Bronchus fibroblast of lung (primary cell): ENCODE measurements at places on chromosomes 16 and 17. TPM values are rescaled to one million over a fixed set of nuclear protein-coding genes. Genes with fewer than 3 reads are reported as not detected.

The MTSS2 gene
- total RNA-seq, result 75.5 and 76.1 TPM in 2 replicates

The KCNH4 gene
- under 0.01 TPM in 1 of 2 replicates, not detected in the other for total RNA-seq

The KRTAP2-1 gene
- not detected in 2 replicates for total RNA-seq

The KRTAP4-11 gene
- total RNA-seq, result not detected in 2 replicates

The PCGF2 gene
- 2.9 and 3.6 TPM in 2 replicates for total RNA-seq

The MMP15 gene
- total RNA-seq, result 2.2 TPM in 2 replicates

The IL32 gene
- 24.1 and 25.2 TPM in 2 replicates for total RNA-seq

The CDH15 gene
- 0.30 TPM in 1 of 2 replicates, not detected in the other for total RNA-seq

The SAT2 gene
- 34.1 and 35.5 TPM in 2 replicates for total RNA-seq

The CDH1 gene
- total RNA-seq, result 0.15 and 0.34 TPM in 2 replicates

The KRT27 gene
- total RNA-seq, result not detected in 2 replicates

The TSR1 gene
- total RNA-seq, result 57.4 and 60.2 TPM in 2 replicates

The PHOSPHO1 gene
- 0.34 and 1.3 TPM in 2 replicates for total RNA-seq

The JPT1 gene
- total RNA-seq, result 501 and 529 TPM in 2 replicates

The PMFBP1 gene
- total RNA-seq, result 0.17 and 0.45 TPM in 2 replicates

The RDM1 gene
- total RNA-seq, result 1.5 and 6.7 TPM in 2 replicates

The KRT222 gene
- total RNA-seq, result not detected in 2 replicates

The MRPL12 gene
- 123 and 155 TPM in 2 replicates for total RNA-seq

The CACNA1H gene
- total RNA-seq, result 0.34 and 0.59 TPM in 2 replicates

The NFATC3 gene
- total RNA-seq, result 9.1 and 10.9 TPM in 2 replicates

The ACE gene
- 0.89 and 1.0 TPM in 2 replicates for total RNA-seq

The TPPP3 gene
- total RNA-seq, result 0.15 and 0.34 TPM in 2 replicates

The PPP4C gene
- 123 and 132 TPM in 2 replicates for total RNA-seq

The KRT32 gene
- total RNA-seq, result not detected in 2 replicates

The CACNG5 gene
- 0.17 TPM in 1 of 2 replicates, not detected in the other for total RNA-seq

The ATP1B2 gene
- total RNA-seq, result not detected in 2 replicates

The DHRS7C gene
- total RNA-seq, result not detected in 2 replicates

The SOST gene
- not detected in 2 replicates for total RNA-seq

The SRCIN1 gene
- 0.15 TPM in 1 of 2 replicates, not detected in the other for total RNA-seq

The SLC5A2 gene
- not detected in 2 replicates for total RNA-seq

The TMEM88 gene
- 0.74 and 4.2 TPM in 2 replicates for total RNA-seq

The OR1A1 gene
- total RNA-seq, result not detected in 2 replicates

The PHKB gene
- total RNA-seq, result 20.7 and 22.9 TPM in 2 replicates

The STH gene
- not detected in 2 replicates for total RNA-seq

The MGAT5B gene
- 0.50 and 1.2 TPM in 2 replicates for total RNA-seq

The GRAPL gene
- total RNA-seq, result 1.5 TPM in 1 of 2 replicates, not detected in the other

The MGRN1 gene
- total RNA-seq, result 26.0 and 28.9 TPM in 2 replicates

The CIITA gene
- under 0.01 and 0.30 TPM in 2 replicates for total RNA-seq

The ADAM11 gene
- total RNA-seq, result 0.45 and 0.50 TPM in 2 replicates

The TP53TG3B gene
- not detected in 2 replicates for total RNA-seq

The CCDC78 gene
- total RNA-seq, result 0.67 and 1.5 TPM in 2 replicates

The STAT5A gene
- 6.4 and 11.8 TPM in 2 replicates for total RNA-seq

The PTX4 gene
- 0.15 and 0.17 TPM in 2 replicates for total RNA-seq

The TRPV2 gene
- 38.3 and 39.7 TPM in 2 replicates for total RNA-seq

The CSF3 gene
- 1.3 and 2.7 TPM in 2 replicates for total RNA-seq

The GRB7 gene
- total RNA-seq, result 0.45 and 0.84 TPM in 2 replicates

The XYLT1 gene
- total RNA-seq, result 4.2 and 5.0 TPM in 2 replicates

The GP2 gene
- not detected in 2 replicates for total RNA-seq

The KRTAP17-1 gene
- total RNA-seq, result not detected in 2 replicates

The ZFP3 gene
- 0.67 and 0.89 TPM in 2 replicates for total RNA-seq

The KRT40 gene
- not detected in 2 replicates for total RNA-seq

The DLX3 gene
- total RNA-seq, result not detected in 2 replicates

The TNFRSF13B gene
- total RNA-seq, result not detected in 2 replicates

The DCTN5 gene
- total RNA-seq, result 27.6 and 30.4 TPM in 2 replicates

The CES3 gene
- total RNA-seq, result 0.15 and 0.17 TPM in 2 replicates

The C16orf89 gene
- 0.15 and 0.17 TPM in 2 replicates for total RNA-seq

The CD300E gene
- not detected in 2 replicates for total RNA-seq

The GRAP gene
- total RNA-seq, result under 0.01 TPM in 1 of 2 replicates, not detected in the other

The SAP30BP gene
- 43.9 and 62.7 TPM in 2 replicates for total RNA-seq

The SLC5A10 gene
- total RNA-seq, result not detected in 2 replicates
